ENCODE measurements at places on chromosomes 5 and 9.

GRCh38 chr5:35436400-35437057 is 181.1 kb upstream of the SPEF2 start:
- no peak for DNase-seq

DNA sequence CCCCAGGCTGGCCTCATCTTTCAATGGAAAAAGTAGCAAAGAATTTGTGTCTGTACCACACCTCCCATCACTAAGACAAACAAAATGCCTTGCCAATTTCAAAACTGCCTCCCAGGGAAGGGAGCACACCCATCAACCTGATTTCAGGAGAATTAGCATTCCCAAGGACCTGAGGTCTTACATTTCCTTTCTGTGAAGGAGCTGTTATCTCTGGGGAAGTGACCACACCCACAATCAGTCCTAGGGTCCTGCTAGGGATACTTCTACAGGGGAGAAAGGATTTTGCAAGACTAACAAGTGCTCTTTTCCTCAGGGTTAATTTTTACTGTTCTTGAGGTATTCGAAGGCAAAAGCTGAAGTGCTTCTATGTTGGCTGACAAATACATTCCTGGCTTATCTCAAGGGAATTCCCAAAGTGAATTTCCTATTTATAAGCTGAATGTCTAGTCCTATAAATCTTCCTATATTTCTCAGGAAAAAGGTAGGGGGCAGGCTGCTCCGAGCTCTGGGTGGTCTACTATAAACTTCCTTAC is 97.4 kb upstream of the ITGA1 start:
- DNase-seq: no peak

GRCh38 chr5:54889826-54890225 is 95.6 kb downstream of the ESM1 start:
- no peak for DNase-seq

DNA sequence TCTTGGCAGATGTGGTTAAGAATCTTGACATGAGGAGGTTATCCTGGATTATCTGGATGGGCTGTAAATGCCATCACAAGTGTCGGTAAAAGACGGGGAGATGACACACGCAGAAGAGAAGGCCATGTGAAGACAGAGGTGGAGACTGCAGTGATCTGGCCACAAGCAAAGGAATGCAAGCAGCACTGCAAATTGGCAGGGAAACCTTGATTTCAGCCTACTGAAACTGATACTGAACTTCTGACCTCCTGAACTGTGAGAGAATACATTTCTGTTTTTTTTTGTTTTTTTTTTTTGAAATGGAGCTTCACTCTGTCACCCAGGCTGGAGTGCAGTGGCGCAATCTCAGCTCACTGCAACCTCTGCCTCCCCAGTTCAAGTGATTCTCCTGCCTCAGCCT is 92.4 kb upstream of the NFIL3 start:
- no peak for DNase-seq

DNA sequence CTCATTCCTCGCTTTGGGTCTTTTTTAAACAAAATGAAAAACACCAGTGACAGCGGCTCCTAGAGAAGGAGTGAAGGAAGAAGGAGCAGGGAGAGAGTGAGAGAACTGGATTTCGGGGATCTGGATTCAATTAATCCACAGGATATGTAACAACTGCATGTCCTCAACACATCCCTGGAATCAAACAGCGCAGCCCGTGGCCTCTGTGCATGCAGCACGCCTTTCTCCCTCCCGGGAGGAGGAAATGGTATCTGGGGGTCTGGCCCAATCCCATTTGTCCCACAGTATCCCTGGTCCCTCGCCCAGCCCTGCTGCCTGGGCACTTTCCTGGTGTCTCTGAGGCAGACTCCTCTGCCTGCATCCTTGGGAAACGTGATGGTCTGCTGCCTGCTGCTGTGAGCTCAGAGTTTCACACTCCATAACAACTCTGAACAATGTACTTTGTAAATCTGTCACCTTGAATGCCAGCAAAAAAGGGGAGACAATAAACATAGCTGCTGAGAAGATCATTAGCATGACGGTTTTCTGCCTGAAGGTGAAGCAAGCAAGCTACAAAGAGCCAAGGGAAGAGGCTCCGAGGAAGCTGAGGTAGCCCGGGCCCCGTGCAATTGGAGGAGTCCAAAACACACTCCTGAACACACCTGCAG is 56.1 kb downstream of the PTCH1 start:
- DNase-seq: no peak

DNA sequence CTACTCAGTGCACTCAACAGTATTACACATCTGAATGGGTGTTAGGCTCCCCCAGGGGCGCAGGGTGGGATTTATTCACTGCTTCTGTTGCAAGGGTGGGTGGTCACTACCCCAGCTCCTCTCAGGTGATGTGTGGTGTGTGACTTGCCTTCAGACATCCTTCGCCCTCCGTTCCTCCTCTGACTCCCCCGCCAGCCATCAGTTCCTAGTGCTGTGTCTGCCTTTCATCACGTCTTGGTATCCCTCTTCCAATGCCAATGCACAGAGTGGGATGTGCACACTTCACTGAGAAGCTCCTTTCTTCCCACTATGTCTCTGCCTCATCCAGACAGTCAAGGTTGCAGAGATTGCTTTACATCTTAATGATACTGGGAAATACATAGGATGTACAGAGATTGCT is 79.4 kb downstream of the SLIT3 start:
- no peak for DNase-seq

DNA sequence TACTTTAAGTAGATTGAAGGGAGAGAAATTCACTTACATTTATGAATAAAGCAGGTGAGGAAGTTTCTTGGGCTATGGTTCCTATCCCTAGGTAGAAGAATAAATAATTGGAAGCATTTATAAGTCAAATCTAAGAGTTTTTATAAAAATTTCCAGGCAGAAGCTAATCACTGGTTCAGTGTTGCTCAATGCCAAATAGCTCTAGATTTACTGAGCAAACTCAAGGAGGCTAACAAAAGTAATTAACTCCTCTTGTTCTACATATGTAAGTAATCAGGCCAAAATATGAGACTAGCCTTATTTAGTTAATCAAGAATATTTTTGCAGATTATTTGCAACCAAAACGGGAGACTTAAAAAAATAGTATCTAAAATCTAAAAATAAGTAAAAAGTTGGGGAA is 472.3 kb downstream of the PLK2 start:
- DNase-seq: no peak

DNA sequence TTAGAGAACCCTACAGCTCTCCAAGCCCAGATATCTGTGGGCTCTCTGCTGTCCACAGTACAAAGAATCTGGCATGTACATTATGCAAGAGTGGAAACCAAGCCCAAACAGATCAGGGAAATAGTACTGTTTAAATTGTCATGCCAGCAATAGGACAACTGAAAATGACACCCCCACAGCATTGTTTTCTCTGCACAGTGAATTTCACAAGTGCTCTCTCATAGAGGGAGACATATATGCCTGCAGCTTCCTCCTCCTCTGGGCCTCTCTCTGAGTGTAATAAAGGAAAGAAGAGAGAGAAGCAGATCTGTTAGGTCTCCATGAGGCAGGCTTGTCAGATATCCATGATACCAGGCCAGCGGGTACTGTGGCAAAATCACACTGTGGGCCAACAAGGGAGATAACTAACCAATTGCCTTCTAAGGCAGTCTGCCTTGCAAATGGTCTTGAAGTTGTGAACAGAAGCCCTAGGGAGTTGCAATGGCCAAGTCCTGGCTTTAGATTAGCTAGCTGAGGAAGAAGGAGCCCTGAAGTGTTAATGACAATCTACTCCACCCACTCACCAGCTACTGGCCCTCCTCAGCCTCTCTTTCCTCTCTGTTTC is 54.4 kb upstream of the JMY start:
- no peak for DNase-seq

DNA sequence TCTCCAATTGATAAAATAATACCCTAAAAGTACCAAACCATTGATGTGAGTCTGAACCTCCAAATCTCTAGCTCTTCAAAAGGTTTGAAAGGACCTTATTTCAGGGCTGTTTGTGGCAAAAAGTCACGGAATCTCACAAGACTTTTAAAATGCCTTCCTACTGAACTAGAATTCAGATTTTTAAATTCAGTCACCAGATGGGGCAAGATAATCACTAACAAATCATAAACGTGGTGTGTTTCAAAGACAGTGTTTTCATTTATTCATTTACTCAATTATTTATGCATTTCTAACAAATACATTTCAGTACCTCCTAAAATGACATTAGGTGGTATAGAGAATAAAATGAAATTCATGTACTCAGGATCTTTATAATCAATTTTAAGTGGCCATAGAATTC is 68.2 kb upstream of the SMC2 start:
- DNase-seq: no peak

GRCh38 chr5:72415616-72416325 is 91.4 kb downstream of the ZNF366 start:
- DNase-seq: no peak

- no peak for DNase-seq
Measured at GRCh38 chr5:94021246-94021645, 279.8 kb upstream of the POU5F2 start.

- no peak for DNase-seq
Measured at GRCh38 chr9:128429513-128430086, 8.9 kb downstream of the CERCAM start.

- DNase-seq: no peak
Measured at GRCh38 chr5:119220576-119221197, 135.1 kb upstream of the TNFAIP8 start.

- no peak for DNase-seq
Measured at GRCh38 chr5:103034662-103035392, 85.1 kb downstream of the GIN1 start.

GRCh38 chr5:73709536-73710129 is 83.6 kb downstream of the ARHGEF28 start:
- no peak for DNase-seq

- no peak for DNase-seq
Measured at GRCh38 chr5:1134478-1134877, 22.6 kb upstream of the SLC12A7 start.

GRCh38 chr9:127451858-127452656 is 747 bp downstream of the LRSAM1 start:
- DNase-seq: no peak

GRCh38 chr5:105903069-105903468 is 1767.7 kb downstream of the EFNA5 start:
- no peak for DNase-seq

DNA sequence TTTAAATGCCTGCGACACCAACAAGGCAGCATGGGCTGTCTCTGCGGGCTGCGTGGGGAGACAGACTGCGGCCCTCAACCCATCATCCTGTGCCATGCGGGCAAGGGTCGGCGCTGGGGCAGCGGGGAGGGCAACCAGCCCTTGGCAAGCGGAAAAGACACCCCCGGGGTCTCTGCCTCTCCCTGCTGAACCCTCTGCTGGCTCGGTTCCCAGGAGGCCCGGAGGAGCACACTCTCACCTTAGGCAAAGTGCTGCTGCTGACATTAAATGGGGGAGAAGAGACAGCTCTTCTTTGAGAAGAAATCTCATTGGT is 129.6 kb upstream of the PPP1R26 start:
- DNase-seq: no peak

DNA sequence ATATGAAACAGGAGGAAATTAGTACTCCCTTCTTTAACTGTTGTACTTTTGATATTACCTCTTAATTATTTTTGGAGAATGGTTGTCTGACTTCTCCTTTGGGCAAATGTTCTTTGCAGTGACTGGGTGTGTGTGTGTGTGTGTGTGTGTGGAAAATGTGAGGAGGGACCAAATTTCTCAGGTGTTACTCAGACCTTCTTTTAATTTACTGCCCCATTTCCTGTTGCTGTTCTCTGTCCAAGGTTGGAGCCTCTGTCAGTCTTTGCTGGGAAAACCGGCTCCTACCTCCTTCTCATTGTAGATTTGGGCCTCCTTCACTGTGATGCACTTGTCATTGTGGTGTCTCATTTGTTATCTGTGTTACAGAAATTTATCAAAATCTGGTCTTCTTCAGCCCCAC is 68.4 kb downstream of the PBX3 start:
- no peak for DNase-seq

DNA sequence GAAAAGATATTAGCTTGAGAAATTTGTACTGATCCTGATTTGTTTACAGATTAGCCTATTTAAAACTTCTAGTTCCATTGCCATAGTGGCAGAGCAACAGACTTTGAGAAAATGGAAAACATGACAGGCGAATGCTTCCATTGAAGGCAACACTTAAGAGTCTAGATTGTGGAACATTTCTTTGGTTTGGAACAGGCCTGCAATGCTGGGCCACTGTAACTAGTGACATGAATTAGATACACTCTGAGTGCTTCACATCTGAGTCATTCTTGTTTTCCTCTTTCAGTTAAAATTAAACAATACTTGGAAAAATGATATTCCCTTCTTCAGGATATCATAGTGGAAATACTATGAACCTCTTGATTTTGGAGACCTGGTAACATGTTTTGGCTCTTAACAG is 453.6 kb upstream of the TUSC1 start:
- DNase-seq: no peak

DNA sequence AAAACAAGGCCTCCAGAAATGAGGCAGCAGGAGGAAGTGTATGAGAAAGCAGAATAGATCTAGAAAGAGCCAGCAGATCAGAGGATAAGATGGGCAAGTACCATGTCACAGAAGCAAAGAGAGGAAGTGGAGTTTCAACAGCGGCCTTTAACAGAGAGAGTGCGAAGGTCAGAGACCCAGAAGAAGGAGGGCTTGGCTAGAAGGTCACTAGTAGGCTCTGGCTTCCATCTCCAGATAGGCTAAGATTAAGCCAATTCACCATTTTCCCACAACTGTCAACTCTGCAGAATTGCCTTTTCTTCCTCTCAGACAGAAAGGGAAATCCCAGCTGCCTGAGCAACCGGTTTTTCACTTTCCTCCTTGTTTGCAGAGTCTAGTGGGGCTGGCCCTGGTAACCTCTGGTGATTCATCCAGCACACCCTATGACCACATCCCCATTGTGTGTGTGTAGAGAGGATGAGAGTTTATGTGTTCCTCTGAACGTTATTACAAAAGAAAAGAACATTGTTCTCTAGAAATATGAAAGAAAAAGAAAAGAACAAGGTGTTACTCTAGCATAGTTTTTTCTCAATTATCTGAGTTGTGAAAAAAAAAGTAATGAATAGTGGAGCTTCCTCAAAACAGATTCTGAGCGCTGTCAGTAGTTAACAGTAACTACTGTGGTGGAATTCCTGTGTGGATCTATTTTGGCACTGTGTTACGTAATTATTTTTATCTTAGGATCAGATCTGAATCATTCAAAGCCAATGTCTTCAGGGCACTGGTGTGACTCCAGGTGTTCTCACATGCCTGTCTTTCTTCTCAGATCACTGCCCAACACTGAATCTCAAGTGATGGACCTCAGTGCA is 220.4 kb downstream of the ARRDC3 start:
- DNase-seq: peak; percentile 38

DNA sequence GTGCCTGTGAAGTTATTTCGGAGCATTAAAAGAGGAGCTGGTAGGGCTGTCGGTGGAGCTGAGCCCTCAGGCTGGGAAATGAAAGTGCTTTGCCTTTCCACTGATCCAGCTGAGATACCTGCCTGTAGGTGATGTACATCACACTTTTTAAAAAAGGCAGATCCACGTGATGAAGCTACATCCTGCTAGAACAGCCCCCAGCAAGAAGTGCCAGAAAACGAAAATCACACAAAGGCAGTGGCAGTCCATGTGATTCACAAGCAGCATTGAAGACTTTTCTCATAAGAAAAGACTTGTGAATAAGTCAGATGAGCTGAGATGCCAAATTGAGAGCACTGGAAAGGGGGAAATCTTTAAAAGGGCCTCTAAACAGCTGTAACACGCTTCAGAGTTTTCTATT is 765.1 kb downstream of the PTPRD start:
- no peak for DNase-seq
